ENCODE measurements at places on chromosomes 7 and 10. TPM values are rescaled to one million over a fixed set of nuclear protein-coding genes. Genes with fewer than 3 reads are reported as not detected.

SEMA3C gene
- total RNA-seq, result not detected

KCNMA1 gene
- total RNA-seq, result not detected

KCNH2 gene
- total RNA-seq, result not detected

SH2B2 gene
- 3.5 TPM for total RNA-seq

RADIL gene
- 0.47 TPM for total RNA-seq

CHAT gene
- not detected for total RNA-seq

Data from mammary microvascular endothelial cell (primary cell).